ENCODE measurements at places on chromosomes 3 and 15.

DNA sequence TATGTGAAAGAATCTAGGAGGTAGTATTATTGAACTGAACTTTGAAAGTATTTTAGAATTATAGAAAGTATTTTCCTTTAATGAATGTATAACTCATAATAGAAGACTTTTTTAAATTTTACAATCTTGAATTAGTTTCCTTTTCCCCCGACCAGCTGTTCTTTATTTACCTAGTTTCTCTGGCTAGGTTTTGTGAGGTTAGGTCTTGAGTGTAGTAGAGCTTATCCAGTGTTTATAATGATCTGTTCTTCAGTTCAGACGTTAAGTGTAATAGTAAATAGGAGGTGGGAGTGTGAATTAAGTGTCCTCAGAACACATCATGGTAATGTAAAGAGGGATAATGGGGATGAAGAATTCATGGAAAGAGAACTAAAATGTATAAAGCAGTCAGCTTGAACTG, 93.8 kb downstream of the MYRIP start:
- DNase-seq = no peak

DNA sequence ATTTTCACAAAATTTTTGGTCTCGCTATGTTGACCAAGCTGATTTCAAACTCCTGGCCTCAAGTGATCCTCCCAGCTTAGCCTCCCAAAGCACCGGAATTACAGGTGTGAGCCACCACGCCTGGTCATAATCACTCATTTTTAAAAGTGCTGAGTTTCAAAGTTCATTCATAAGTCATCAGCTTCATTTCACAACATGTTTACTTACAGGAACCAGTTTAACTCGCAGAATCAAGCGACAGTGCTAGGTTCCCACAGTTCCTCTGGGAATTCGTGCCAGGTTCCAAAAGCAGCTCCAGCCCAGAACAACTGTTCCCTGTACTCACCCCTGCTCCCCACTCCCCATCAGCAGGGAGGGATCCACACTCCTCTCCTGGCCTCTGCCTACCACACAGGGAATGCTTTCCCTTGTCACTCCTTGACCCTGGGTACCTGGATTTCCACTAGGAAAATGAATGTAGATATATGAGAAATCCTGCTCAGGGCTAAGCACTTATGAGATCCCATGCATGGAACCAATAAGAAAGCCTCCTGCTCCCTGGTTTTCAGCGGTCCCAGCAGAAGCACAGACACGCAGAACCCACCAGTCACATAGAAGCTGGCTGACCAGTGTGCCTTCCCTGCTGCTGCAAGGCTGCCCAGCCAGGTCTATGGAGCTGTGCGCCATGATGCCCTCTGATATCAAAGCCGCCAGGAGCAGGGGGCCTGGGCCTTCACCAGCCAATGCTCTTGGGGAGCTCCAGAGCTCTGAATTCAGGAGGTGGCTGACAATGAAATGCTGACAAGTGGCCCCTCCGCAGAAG, 72.3 kb downstream of the ITGB5 start:
- no peak for DNase-seq

DNA sequence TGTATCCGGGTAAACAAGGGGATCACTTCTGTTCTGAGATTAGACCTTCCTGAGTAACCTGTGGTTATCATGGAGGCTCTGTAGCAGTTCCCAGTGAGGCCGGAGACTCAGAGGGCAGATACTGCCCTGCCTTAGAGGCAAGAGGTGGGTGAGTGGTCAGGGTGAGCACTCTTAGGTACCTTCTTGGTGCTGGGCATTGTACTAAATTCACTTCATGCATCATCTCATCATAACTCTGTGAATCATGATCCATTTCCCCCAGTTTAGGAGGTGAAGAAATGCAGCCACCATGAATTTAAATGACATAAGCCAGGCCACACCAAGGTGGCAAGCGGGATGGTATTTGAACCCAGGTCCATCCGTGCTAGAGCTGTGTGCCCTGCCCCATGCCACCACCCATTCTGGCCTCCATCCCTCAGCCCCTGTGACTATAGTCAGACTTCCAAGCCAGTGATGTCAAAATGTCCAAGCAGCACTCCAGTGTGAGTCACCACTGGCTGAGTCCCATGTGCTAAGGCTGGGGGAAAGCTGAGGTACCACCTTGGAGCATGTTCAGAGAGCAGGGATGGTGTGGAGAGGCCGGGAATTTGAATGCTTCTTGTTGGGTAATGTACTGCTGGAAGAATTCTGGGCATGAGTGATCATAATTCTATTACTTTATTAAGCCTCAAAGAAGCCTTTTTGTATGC, 88.8 kb downstream of the EPHB1 start:
- no peak for DNase-seq

GRCh38 chr3:157354722-157355121, 81.9 kb upstream of the PTX3 start:
- DNase-seq = no peak

- DNase-seq = no peak
Measured at GRCh38 chr3:188573291-188573940, 419.5 kb downstream of the LPP start.

GRCh38 chr15:38768970-38769369, 204.4 kb upstream of the RASGRP1 start:
- DNase-seq = no peak

- DNase-seq = no peak
Measured at GRCh38 chr3:55673764-55674163, 186.7 kb upstream of the WNT5A start.

- no peak for DNase-seq
Measured at GRCh38 chr3:114527036-114527644, 233.3 kb downstream of the TIGIT start.

- DNase-seq = no peak
Measured at GRCh38 chr3:127070776-127071175, 87.9 kb downstream of the PLXNA1 start.

DNA sequence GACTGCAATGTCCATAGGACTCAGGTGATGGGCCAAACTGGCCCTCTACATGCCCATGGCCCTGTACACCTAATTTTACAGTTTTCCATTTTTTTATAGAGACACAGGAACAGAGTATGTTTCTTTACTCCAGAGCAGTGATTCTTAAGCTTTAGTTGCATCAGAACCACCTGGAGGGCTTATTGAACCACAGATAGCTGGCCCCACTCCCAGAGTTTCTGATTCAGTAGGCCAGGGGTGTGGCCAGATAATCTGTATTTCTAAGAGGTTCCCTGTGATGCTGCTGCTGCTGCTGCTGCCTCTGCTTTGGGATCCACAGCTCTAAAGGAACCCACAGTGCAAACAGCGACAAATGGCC, 5.1 kb downstream of the RBP1 start:
- DNase-seq = no peak

- DNase-seq = no peak
Measured at GRCh38 chr3:103195216-103195615, 760.4 kb downstream of the ZPLD1 start.

DNA sequence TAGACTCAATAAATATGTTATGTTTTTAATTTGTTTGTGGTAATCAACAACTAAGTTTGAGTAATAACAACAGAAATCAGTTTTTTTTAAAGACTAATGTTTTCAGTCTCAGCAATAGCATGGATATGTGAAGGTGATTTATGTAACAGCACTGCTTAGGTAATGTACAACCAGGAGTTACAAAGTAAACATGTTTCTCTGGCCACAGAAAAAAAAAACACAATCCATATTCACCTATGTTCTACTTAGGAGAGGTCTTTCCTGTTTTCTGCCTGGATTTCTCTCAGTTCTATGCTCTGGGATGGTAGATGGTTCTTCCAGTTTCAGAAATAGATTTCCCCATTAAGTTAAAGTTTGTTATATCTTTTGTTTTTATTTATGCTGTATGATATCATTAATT, 579.4 kb downstream of the SI start:
- DNase-seq = no peak

DNA sequence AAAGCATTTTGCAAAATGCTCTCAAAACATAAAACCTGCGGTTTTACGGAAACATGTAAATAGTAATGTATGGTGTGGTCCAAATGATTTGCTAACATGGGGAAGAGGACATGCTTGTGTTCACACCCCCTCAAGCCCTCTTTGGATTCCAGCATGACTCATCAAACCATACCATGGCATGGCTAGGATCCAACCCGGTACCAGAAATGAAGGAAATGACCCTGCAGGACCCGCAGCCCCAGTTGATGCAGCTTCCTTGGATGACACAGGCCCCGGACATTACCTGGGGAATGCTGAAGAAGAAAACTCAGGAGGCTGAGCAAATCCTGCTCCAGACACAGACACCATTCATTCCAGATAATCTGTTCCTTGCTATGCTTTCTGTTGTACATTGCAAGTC, 222.9 kb downstream of the DTWD1 start:
- no peak for DNase-seq

DNA sequence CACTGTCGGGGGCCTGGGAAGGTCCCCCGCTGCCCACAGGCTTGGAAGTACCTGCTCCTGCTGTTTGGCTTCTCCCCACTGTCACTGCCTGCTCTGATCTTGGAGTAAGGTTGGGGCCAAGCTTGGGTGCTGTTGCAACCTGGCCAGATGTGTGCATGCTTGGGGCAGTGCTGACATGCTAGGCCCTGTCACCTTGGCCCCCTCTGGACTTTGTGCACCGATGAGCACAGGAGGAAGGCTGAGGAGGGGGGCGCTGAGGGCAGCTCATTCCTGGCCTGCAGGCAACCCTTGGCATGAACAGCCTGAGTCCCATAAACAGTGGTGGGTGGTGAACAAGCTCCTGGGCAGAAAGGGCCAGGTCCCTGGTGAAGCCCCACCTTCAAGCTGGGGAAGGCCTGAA, 4.0 kb upstream of the XCR1 start:
- no peak for DNase-seq

DNA sequence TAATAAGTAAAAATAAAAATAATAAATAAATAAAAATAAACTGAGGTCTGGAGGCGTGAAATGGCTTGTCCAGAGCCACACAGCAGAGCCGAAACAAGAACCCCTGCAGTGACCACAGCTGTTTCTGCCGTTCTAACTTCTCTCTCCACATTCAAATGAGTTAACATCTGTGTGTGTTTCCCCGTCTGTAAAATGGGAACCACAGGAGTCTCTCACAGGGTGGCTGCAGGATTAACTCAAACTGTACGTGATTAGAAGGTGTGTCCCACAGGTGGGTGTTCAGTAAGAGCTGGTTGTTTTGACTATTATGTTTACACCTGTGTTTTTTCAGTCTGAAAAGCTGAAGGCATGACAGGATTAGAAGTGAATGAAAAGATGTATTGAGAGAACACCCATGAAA, 27.0 kb upstream of the MUC4 start:
- DNase-seq = no peak

DNA sequence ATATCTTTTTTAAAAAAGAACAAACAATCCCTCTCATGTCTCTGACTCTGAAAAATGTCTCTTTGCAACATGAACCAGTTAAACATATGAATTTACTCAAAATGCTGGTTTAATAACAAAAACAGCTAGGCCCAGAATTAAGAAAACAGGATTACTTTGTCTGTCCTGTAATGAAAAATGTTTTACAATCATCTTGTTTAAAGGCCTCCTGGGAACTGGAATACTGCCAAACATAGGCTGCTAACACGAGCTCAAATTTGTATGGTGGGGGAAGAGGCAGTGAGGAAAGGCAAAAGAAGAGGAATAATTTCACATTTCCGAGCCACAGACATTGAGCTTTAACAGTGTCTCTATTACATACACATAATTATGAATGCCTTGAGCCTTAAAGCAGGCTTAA, 61.7 kb upstream of the PPIB start:
- no peak for DNase-seq

DNA sequence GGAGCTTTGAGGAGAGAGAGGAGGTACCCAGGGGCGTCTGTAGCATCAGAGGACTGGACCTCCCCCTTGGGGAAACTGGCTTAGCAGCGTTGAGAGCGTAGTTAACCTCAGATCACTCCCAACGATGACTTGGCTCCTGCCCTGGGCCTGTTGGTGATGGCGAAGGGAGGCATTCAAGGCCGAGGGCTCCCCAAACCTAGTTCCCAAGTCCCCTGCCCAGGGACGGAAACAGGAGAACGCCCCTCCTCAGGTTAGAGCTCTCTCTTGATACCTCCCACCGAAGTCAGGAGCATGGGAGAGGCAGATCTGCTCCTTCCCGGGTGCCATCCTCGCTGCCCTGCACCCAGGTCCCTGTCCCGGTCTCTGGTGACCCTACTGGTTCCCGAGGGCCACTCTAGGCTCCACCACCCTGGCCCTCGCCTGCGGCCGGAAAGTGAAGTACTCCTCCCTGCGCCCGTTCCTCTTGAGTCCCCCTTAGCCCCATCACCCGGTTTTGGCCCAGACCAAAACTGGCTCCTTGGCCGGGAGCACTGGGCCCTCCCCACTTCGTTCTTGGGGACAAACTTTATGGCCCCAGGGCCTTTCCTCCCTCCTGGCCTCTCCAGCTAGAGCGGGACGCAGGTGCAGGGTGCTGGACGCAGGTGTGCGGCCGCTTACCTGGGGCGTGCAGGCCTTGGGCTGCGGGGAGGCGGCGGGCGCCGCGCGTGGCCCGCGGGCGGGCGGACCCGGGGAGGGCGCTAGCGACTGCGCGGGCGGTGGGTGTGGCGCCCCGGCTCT, 2.6 kb upstream of the SKOR1 start:
- no peak for DNase-seq

DNA sequence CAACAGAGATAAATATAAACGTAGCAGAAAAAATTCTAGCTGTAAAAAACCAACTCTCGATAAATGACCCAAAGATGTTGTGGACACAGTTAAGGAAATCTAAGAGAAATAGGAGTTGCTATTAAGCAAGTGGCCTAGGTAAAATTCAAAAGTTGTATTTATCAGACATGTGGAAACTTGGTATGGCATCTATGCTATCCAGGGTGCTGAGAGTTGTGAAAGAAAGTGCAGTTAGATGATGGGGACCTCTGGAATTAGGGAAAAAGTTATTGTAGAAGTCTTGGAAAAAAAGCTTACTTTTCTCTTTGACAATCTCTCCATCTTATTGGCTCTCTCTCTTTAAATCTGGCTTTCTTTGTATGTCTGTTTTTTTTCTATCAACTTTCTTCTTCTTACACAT, 1090.9 kb downstream of the TBL1XR1 start:
- DNase-seq = no peak

- no peak for DNase-seq
Measured at GRCh38 chr3:11799791-11800190, 46.9 kb downstream of the TAMM41 start.

DNA sequence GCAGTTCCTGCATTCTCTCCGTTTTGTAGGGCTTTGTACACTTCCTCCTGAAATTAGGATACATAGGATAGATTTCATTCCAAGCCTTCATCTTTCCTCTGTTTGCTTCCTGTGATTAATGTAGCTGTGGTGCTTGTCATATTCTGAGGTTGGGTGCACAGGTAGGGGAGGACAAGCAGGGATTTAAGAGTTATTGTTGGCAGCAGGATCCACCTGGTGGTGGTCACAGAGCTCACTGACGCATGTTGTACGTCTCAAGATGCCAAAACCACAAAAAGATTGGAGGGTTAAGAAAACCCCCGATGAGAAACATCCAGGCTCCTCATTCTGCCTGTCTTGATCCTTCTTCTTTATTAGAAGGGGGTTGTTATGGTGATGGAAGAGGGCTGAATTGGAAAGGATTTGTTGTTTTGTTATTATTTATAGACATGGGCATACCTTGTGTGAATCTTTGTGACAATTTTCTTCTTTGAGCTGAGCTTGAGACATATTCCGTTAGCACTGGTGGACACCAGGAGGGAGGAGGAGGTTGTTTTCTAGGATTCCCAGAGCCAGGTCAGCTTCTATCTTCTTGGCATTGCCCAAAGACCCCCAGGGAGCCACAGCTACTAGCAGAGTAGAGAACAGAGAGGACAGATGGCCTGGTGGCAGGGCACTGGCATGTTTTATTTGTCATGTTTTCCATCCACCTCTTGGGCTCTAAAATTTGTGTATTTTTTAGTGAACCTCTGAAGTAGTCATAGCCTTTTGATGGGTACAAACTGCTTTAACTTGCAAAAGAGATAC, 57.7 kb upstream of the LARS2 start:
- no peak for DNase-seq
